ENCODE measurements at places on chromosomes 16 and 17.

- peak; percentile 30 for DNase-seq
Measured at GRCh38 chr17:48596000-48596734, 2.6 kb upstream of the HOXB5 start.

GRCh38 chr17:3475251-3475685 lies 529 bp upstream of the ASPA start:
- no peak for DNase-seq

- DNase-seq = no peak
Measured at GRCh38 chr17:205148-205669, 23.8 kb upstream of the DOC2B start.

DNA sequence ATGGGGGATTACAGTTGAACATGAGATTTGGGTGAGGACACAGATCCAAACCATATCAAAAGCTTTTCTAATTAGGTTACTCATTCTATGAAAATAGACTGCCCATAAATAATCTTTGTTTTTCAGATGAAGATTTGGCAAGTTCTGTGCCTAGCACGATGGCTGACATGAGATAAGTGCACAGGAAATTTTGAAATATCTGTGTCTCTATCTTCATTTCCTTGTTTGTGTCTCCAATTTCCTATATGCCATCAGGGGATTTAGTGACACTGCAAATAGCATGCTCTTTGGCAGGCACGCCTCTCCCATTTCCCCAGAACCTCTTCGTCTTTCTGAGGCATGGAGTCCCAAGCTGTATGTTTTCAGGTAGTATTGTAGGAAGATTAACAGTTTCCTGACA lies 544.6 kb downstream of the CDH13 start:
- DNase-seq = no peak

DNA sequence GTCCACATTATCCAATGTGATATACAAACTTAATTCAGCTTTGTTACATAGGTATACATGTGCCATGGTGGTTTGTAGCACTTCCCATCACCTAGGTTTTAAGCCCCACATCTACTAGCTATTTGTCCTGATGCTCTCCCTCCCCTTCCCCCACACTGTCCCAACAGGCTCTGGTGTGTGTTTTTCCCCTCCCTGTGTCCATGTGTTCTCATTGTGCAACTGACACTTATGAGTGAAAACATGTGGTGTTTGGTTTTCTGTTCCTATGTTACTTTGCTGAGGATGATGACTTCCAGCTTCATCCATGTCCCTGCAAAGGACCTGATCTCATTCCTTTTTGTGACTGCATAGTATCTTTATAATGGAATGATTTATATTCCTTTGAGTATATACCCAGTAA lies 196.7 kb downstream of the CDH11 start:
- no peak for DNase-seq

DNA sequence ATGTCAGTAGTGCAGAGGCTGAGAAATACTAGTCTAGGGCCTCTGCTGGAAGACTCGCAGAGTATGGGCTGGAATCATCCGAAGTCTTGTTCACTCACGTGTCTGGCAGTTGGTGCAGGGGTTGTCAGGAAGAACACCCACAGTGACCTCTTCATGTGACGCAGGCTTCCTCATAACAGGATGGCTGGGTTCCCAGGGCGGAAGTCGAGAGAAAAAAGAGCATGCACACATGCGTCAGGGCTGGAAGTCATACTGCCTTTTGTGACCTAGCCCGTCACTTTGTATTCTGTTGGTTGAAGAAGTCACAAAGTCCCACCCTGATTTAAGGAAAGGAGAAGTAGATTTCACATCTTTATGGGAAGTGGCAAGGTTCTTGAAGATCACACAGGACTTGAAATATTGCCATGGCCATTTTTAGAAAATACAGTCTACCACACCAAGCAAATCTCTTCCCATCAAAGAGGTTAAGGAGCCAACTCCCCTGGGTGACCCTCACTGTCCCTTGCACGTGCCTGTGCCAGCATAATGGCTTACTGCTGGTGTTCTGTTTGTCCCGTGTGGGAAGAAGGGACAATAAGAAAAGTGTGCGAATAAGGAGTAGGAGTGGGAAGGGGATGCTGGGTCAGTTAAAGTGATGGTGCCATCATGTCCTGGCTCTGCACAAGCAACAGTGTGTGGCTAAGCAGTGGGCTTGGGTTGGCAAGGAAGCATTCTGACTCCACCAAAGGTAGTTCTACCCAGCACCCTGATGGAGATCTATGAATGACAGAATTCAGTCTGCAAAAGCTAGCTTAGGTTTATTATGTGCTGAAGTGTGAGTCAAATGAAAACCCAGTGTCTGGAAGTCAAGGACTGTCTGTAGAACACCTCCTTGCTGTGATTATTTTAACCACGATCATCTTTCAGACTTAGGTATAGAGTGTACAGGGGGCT lies 28.1 kb downstream of the HEATR3 start:
- no peak for DNase-seq

DNA sequence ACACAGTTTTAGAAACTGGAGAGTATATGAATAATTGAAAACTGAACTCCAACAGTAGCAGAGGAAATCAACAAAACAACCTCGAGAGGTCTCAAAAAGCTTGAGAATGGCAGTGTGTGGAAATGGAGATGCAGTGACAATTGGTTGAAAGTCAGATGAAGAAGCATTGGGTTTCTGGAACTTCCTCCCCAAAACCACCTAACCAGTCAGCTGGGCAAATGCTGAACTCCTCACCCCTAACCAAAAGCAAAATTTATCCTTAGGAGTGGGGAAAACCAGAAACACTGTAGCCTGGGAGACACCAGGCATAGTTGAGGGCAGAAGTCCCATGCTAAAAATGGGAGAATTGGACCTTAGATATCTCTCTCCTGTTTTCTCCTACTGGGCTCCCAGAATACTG lies 109.9 kb downstream of the TANC2 start:
- DNase-seq = no peak

DNA sequence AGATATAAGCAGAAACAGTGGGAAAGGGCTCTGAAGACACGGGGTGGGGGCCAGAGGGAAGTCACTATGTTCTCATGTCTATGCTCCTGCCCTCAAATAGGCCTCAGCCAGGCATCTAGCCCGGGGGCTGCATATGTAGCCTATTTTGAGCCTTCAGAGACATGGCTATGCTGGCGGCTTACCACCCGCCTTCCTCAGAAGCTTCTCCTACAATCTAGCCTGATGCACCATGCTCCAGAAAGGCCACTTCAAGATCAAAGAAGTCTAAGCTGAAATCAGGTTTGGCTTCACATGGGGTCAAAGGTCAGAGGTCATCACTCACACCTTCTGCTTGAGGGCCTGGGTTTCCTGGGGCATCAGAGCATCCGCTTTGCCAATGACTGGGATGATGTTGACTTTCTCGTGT lies 1.6 kb downstream of the SEPTIN1 start:
- DNase-seq = no peak

DNA sequence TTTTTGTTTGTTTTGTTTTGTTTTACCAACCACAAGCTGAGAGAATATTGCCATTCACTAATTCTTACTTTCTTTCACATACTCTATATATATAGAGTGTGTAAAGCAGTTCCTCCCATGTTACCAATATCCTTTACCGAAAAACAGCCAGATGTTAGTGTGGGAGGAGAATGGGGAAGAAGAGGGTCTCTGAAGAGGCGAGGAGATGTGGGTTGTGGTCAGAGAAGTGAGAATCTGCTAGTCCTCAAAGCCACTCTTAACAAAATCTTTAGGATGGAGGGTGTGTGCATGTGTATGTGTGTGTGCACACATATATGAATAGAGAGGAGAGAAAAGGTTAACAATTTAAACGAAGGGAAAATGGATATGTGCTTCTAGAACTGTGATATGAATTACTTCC lies 80.6 kb downstream of the TUBD1 start:
- no peak for DNase-seq

GRCh38 chr16:51853586-51853985 lies 693.4 kb downstream of the TOX3 start:
- DNase-seq = no peak

GRCh38 chr17:159609-160008 lies 21.8 kb downstream of the DOC2B start:
- no peak for DNase-seq

- DNase-seq = no peak
Measured at GRCh38 chr16:84604477-84605013, 13.3 kb downstream of the COTL1 start.

DNA sequence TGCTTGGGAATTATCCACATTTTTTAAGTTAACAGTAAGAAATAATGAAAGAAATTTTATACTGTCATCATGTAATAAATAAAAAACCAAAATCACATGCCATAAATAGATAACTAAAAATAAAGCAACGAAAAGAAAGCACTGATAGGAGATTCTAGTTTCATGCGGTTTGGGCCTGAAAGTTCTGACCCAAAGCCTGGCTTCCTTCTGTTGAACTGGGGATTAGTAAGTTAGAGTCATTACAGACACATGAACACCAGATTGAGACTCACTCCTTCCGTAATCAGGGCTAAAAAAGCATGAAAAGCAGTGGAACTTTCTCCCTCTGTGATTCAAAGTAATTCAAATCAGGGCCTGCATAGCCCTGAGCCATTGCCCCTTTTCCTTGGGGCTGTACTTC lies 13.2 kb upstream of the SLC6A2 start:
- DNase-seq = no peak

GRCh38 chr17:32719689-32720088 lies 157.2 kb downstream of the MYO1D start:
- DNase-seq = no peak

DNA sequence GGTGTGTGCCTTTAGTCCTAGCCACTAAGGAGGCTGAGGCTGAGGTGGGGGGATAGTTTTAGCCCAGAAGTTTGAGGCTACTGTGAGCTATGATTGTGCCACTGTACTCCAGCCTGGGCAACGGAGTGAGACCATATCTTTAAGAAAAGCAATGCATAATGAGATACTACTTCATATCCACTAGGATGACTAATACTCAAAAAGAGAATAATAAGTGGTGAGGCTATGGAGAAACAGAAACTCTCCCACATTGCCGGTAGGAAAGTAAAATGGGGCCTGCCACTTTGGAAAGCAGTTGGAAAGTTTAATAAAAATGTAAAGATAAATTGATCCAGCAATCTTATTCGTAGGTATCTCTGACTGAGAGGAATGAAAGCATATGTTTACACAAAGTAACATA lies 4.6 kb upstream of the NPIPB2 start:
- no peak for DNase-seq

DNA sequence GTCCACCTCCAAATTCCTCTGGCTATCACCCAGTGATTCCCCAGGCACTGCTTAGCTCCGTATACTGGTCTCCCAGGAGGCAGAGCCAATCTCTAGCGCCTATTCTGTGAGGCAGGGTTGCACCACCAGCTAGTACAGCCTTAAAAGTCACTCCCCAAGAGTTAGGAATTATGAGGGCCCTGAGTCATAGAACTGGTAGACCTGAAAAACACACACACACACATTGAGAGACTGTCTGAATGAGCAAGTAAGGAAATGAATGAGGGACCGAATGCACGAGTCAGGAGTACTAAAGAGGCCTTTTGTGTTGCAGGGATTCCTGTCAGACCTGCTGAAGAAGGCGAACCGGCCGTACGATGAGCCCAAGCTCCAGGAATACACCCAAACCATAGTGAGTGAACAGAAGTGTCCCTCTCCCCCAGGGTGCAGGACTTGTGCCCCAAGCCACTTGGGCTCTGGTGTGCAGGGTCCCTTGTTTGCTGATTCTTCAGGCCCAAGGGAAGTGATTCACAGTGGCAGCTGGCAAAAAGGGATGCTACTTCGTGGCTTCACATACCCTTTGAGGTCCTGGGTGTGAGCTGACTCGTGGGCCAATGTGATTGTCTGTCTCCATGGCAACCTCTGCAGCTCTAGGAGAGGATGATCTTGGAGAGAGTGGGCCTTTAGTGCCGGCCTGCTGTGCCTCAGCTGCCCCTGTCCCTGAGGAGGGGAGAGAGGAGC lies 24.7 kb downstream of the CALB2 start:
- peak; percentile 46 for DNase-seq

- no peak for DNase-seq
Measured at GRCh38 chr17:83183145-83183948, 103.9 kb downstream of the METRNL start.

GRCh38 chr16:82623241-82623640 lies 3.5 kb upstream of the CDH13 start:
- DNase-seq = no peak

DNA sequence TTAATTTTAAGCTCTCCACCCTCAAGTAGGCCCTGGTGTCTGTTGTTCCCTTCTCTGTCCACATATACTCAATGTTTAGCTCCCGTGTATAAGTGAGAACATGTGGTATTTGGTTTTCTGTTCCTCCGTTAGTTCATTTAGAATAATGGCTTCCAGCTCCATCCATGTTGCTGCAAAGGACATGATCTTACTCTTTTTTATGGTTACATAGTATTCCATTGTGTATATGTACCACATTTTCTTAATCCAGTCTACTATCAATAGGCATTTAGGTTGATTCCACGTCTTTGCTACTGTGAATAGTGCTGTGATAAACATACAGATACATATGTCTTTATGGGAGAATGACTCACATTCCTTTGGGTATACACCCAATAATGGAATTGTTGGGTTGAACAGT lies 111.4 kb upstream of the NACA2 start:
- no peak for DNase-seq

DNA sequence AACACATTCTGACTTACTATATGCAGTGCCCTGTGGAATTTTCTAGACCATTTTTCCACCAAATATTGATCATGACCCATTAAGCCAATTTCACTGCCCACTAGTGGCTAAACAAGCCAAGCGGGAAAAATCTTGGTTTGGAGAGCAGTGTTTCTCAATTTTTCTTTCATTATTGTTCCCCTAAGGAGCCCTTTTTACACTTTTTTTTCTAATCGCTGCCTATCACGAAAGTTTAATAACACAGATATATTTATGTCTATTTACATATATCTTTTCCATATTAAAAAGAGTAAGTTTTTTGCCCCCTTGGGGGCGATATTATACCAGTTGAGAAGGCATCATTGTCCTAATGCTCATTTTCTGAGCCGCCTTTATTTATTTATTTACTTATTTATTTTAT lies 10.8 kb upstream of the TLCD3B start:
- DNase-seq = no peak

GRCh38 chr16:4847774-4848587 lies 700 bp downstream of the UBN1 start:
- no peak for DNase-seq

- no peak for DNase-seq
Measured at GRCh38 chr17:16987830-16988601, 16.1 kb upstream of the TNFRSF13B start.

GRCh38 chr16:11562941-11563340 lies 23.8 kb downstream of the LITAF start:
- no peak for DNase-seq

DNA sequence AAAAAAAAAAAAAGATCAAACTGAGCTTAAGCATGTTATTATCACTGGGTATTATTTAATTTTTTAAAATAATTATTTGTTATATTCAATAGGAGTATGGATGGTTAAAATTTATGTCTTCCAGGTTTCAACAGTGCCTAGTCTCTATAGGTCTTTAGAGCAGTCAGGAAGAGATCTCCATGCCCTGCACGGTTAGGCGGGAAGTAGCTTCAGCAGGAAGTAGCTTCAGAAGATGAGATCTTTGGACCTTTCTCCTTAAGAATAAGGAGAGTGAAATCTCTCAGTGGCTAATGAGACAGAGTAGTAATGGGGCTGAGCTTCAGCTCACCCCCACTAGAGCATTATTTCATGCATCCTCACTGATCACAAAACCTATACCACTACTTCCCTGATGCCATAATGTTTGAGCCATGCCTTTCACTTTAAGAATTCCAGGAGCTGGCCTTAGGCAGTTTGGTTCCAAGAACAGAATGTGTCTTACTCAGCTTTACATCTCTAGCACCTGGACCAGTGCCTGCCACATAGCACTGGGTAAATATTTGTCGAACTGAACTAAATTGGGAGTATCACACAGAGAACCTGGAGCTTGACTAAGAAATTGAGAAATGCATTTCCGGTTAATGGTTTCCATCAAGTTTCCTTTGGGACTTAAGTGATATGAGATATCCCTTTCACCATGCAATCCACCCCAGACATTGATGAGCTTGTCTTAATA lies 43.5 kb downstream of the SCPEP1 start:
- DNase-seq = no peak

All from NCI-H524 (cell line).